ENCODE measurements at places on chromosomes 16 and 17.

- no peak for DNase-seq
These were observed 40.3 kb upstream of the SREBF1 start for GRCh38 chr17:17876959-17877528.

GRCh38 chr16:81701296-81701970 is 77.7 kb upstream of the PLCG2 start:
- DNase-seq = no peak

DNA sequence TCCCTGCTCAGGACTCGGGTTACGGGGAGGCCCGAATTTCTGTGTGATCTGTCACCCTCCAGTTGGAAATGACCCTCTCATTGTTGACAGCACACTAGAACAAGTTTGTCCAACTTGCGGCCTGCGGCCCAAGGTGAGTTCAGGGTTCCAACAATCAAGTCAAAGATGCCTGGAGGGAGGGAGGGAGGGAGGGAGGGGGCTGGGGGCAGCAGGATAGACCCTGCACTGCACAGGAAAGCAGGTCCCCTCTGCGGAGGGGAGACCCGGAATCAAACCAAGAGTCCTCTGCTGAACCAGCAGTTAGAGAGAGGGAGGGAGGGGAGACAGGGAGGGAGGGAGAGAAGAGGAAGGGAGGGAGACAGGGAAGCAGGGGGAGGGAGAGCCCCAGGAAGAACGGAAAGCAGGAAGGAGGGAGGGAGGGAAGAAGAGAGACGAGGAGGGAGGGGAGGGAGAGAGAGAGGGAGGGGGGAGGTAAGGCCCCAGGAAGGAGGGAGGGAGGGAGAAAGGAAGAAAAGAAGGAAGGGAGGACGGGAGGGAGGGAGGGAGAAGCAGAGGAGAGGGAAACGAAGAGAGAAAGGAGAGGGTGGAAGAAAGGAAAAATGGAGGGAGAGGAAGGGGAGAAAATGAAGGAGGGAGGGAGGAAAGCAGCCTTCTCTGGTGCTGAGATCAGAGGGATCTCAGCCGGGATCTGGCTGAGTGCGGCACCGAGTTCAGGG is 96.7 kb upstream of the CDH5 start:
- no peak for DNase-seq

DNA sequence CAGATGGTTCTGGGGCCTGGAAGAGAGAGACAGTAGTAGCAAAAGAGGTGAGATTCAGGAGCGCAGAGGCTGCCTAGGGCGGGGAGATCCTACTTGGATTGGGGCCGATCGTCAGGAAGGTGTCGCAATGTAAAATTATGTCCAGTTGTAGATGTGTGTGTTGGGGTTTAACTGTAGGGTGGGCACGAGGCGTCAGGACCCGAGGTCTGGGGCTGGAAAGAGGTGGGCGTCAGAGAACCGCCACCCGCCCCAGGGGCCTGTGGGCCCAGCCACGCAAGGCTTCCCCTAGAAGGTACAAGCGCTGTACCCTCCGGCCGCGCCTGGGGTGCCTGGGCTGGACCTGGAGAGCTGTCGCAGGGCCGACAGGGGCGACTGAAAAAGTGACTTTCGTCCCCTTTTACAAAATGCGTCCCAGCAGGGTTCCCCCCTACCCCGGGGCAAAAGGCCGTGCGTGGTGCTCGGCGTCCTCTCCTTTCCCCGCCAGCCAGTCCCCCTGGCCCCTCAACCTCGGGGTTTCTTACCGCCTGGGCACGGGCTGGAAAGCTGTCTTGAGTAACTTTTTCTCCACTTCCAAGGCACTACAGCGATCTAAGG is 2.8 kb downstream of the IRX3 start:
- DNase-seq = no peak

DNA sequence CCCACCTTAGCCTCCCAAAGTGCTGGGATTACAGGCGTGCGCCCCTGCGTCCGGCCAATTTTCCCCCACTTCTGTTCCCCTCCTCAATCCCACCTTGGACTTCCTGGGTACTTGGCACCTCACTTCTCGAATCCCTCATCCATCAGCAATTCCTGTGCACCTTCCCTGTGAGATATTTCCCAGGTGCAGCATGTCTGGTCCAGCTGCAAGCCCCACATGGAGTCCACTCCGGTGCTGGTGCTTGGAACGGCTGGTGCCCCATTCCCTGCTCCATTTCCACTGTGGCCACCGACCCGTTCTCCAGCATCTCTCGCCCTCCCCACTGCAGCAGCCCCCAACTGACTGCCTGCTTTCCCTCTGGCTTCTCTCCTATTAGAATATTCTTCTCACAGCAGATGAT is 35.3 kb downstream of the NOL11 start:
- DNase-seq = no peak

DNA sequence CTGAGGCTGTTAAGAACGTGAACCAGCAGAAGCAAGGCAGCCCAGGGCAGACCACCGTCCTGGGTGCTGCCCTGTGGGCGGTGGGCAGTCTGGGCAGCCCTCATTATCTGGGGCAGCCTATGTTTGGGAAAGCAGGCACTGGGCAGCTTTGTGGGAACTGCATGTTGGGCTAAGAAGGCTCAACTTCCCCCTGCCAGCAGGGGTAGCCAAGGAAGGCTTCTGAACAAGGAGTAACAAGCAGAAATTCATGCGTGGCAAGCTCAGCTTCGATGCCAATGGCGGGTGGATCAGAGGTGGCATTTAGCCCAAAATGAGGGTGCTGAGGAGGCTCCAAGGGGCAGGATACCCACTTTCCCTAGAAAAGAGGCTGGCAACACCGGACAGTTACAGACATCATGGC is 42.7 kb upstream of the METRNL start:
- DNase-seq = no peak

GRCh38 chr17:40097087-40097486 is 3.3 kb downstream of the NR1D1 start:
- no peak for DNase-seq

- DNase-seq = no peak
These were observed 72.2 kb upstream of the TRAP1 start for GRCh38 chr16:3789375-3790099.

- peak; percentile 24 for DNase-seq
These were observed 2.9 kb upstream of the CLDN9 start for GRCh38 chr16:3009568-3010390.

- no peak for DNase-seq
These were observed 34.5 kb downstream of the TNFRSF13B start for GRCh38 chr17:16937431-16937830.

- no peak for DNase-seq
These were observed 65.7 kb upstream of the METRNL start for GRCh38 chr17:83013779-83014117.

GRCh38 chr17:56358651-56359050 is 205.4 kb downstream of the ANKFN1 start:
- DNase-seq = no peak

Data from NCI-H1417 (cell line).